KBM-7 (cell line): ENCODE measurements at places on chromosomes 11 and 22.

- DNase-seq: no peak
Measured at GRCh38 chr11:43789700-43790443, 90.8 kb upstream of the ALKBH3 start.

DNA sequence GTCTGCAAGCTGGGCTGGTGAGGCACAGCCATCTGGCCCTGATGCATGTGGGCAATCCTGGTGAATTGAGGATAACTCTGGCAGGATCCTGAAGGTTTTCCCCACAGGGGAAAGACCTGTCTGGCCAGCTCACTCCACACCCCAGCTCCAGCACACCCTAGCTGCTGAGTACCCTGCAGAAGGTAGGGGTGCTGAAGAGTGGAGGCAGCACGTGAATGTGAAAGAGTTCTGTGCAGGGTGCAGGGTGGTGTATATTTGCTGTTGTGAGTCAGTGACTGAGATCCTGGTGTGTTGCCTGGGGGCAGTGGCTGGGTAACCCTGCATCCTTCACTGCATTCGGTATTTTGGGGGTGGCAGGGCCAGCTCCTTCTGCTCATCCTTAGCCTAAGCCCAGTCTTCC lies 22.4 kb downstream of the DGAT2 start:
- no peak for DNase-seq

GRCh38 chr11:128662076-128662475 lies 31.8 kb upstream of the FLI1 start:
- no peak for DNase-seq

DNA sequence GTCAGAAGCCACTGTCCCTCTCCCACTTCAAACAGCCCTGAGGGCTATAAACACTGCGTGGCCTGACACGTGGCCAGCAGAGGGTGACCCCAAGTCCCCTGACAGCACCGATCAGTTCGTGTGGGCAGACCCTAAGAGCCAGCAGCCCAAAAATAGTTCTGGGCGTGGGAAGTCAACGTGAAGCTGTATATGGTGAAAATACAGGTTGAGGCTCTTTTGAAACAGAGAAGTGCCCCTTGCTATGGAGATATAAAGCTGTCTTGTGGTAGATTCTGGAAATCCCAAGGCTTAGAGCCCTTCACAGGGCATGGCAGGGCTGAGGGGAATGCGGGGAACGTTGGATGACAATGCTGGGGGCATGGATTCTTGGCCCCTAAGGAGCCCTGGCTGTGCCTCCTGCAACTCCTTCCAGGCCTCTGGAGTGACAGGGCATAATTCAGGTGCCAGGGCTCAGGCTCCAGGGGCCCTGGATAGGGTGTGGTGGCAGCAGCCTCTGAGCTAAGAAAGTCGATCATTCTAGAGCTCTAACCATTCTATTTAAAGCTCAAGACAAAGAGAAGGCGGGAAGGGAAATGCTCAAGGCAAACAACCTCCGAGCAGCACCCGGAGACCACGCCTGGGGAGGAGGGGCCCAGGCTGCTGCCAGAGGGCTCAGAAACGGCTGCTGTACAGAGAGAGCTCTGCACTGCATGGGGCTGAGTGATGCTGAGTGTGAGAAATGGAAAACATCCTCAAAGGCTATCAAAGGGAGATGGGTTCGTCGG lies 60.4 kb upstream of the CD5 start:
- DNase-seq: peak; percentile 77

DNA sequence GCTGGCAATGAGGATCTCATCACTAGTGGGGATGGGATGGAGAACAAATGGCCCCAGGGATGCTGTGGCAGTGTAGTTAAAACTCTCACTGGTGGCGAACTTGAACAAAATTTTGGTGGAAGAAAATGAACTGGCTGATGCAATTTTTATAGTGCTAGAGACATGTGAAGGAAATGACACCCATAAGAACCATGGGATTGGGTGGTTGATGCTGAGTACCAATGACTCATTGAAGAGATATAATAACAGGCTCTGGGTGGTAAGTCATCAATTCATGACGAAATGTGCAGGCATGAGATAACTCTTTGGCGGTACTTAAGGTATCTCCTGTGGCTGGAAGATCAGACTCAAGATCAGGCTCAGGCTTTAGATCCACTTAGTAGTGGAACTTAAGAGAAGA lies 172.9 kb upstream of the DDI1 start:
- DNase-seq: no peak

DNA sequence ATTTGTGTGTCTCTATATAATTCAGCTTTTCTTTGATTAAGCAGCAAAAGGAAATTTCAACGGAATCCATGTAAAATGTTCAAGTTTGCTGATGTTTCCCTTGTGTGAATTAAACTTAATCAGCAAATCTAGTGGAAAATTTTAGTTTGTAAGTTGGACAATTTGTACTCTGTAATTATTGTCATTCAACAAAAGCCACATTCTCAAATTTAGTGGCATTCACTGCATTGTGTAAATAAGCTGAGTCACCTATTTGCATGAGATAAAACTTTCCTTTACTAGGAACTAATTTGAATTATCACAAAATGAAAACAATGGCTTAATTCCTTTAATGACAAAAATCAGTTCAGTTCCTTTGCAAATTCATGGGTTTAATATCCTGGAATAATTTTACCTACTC lies 784.2 kb upstream of the CCDC179 start:
- no peak for DNase-seq

DNA sequence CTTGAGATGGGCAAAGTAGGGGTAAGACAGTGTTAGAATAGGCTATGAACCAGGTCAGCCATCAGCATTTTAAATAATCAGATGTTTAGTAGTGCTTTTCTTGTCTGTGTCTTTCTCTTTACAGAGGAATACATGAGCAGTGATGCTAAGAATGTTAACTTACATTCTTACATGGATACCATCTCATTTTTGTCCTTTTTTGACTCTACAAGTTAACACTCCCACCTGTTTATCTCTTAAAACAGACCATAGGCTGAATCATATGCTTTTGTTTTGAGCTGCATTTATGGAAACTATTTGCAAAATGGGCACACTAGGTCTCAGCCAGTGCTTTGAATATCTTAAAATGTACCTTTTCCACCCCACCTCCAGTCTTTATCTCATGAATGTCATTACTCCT lies 25.6 kb upstream of the ADSL start:
- no peak for DNase-seq

DNA sequence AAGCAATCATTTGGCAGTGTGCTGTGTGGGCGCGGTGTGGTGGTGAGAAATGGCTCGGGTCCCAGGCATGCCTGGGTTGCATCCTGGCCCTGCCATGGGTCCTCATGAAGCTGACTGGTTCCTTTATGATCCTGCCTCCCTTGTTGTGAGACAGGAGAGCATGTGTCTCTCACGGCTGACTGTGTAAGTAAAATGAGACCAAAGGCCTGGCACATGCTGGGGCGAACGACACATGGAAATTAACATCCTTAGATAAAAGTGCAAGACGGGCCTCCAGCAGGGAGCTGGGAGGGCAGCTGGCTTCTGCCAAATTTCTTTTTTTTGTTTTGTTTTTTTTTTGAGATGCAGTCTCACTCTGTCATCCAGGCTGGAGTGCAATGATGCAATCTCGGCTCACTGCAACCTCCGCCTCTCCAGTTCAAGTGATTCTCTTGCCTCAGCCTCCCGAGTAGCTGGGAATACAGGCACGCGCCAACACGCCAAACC lies 9.4 kb upstream of the FBLN1 start:
- DNase-seq: no peak

GRCh38 chr11:70539360-70540095 lies 141.2 kb downstream of the CTTN start:
- no peak for DNase-seq

- no peak for DNase-seq
Measured at GRCh38 chr11:16410479-16410878, 54.1 kb upstream of the SOX6 start.

- no peak for DNase-seq
Measured at GRCh38 chr11:7645206-7645605, 28.1 kb downstream of the CYB5R2 start.

DNA sequence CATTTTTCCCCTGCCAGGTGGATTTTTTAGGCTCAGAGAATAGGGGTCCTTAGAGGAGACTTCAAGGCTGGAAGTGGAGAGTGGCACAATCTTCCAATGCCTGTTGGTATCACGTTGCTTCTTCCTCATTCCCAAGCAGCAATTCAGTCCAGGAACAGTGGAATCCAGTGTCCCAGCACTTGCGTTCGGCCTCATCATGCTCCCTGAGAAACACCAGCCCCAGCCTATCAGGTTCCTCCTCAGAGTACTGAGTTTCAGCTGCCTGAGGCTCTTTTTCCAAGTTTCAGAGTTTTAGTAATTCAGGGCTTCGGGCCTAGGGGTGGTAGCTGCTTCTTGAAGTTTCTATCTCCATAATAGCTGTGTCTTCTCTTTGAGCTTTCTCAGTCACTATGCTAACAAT lies 31.9 kb upstream of the NRGN start:
- no peak for DNase-seq

- peak; percentile 81 for DNase-seq
Measured at GRCh38 chr11:3947061-3947460, 91.6 kb downstream of the STIM1 start.

- no peak for DNase-seq
Measured at GRCh38 chr11:114366331-114367243, 33.7 kb downstream of the C11orf71 start.

- DNase-seq: no peak
Measured at GRCh38 chr11:130180896-130181294, 21.3 kb downstream of the ST14 start.

DNA sequence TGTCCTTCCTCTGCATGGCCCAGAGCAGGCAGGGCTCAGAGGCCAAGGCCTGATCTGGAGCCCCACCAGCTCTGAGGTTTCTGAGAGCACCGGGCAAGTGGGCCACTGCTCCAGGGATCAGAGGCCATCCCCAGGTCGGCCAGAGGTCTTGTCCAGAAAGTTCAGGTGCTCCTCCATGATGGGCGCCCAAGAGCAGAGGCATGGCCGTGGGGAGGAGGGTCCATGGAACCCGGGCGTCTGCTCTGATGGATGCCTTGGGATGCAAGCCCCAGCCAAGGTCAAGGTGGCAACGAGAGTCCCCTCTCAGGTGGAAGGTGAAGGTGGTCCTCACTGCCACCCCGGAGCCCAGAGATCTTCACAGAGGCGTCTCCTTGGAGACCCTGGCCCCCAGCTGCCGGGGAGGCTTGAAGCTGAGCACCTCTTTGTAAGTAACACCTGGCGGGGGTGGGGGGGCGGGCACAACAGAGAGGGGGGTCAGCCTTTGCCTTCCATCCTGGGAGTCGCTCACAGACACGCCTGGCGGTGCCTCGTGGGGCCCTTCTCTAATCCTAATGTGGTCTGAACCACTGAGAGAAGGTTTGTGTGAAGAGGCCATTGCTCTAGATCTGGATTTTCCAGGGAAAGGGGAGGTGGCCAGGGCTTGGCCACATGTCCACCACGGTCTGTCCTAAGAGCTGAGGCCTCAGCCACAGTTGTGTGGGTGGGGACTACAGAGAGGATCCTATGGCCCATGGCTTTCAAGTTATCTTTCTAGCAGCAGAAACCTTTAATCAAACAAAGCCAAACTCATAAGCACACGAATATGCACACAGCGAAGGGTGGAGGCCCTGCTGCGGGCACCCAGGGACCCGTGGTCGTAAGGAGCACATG lies 2.2 kb upstream of the HDAC10 start:
- no peak for DNase-seq

GRCh38 chr11:76524461-76524860 lies 79.6 kb downstream of the EMSY start:
- DNase-seq: no peak

DNA sequence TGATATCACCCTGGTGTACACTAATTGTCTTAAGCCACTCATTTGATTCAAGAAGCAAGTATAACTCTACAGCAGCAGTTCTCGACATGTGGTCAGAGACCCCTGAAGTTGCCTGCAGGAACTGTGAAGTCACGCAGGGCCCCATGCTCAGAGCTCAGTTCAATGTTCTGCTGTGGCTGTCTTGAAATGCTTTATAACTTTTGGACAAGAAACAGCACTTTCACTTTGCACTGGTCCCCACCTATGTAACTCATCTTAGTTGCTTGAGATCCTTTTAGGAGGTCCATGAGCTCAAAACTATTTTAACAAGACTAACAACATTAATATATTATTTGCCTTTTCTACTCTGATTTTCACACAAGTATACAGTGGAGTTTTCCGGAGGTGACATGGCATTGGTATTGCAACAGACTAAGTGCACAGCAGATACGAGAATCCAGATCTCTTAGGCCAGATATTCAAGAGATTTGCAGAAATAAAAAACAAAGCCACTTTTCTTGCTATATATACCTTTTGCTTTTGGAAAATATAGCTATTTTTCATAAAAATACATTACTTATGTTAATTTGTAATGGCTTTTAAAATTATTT lies 64.8 kb downstream of the PRR5L start:
- DNase-seq: no peak

- DNase-seq: peak; percentile 73
Measured at GRCh38 chr11:7577291-7578190, 63.7 kb downstream of the PPFIBP2 start.

DNA sequence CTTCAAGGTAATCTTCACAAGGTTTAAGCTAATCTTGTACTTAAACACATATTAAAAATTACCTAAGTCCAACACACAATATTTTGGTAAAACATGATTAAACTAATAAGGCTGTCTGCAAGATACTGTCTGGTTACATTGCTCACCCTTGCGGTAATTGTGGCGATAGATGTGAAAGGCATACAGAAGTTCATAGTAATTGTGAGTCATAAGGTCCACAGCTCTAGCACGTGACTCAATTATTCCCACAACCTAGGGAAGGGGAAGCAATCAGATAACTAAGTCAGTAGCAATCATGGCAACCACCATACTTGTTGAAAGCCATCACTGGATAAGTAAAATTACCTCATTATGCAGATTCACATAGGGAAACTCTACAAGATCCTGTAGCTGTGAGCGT lies 30.5 kb upstream of the FNBP4 start:
- no peak for DNase-seq

GRCh38 chr11:12806113-12806512 lies 131.9 kb downstream of the TEAD1 start:
- DNase-seq: no peak

DNA sequence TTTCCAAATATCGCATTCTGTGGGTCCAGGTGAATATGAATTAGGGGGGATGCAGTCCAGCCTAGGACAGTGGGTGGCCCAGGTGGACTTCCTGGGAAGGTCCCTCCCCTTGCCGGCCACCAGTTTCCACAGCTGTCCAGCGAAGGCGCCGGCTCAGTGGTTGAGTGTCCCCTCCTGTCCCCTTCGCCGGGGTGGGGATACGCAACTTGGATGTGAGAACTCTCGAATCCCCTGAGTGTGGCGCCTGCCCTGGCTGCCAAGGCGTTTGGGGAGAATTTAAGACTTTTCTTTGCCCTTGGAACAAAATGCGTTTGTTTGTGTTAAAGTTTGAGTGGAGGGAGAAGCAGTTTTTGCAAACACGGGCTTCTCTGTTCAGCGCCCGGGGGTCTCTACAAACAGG lies 123.7 kb downstream of the KCNQ1OT1 start:
- DNase-seq: no peak

DNA sequence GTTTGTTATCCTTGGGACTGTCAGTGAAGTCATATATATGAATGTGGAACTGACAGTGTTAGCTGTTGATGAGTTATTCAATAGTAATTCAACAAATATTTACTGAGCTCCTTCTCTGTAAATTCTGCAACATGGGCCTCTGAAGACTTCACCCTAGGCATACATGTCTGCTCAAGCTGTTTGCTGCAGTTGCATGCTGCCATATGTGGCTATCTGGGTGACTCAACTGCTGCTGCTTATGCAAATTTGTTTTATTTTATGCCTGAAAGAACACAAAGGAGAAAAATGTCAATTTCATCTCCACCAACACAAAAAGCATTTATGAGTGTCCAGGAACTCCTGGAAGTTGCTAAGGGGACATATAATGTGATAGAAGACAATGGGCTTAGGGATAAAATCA lies 417.6 kb downstream of the AASDHPPT start:
- no peak for DNase-seq
